ENCODE measurements at places on chromosomes 6 and 20.
A peak's percentile ranks its signal among the peaks of the same experiment; 100 is the strongest.

GRCh38 chr6:30348957-30349356 is 4.0 kb downstream of the RPP21 start:
- no peaks in the 10 kb centered on the region for H3K4me1 ChIP-seq
- H3K36me3 ChIP-seq, result peaks cover 16% of the 10 kb centered on the region
- no peak overlapping the region for H3K4me3 ChIP-seq
- no peak for DNase-seq

DNA sequence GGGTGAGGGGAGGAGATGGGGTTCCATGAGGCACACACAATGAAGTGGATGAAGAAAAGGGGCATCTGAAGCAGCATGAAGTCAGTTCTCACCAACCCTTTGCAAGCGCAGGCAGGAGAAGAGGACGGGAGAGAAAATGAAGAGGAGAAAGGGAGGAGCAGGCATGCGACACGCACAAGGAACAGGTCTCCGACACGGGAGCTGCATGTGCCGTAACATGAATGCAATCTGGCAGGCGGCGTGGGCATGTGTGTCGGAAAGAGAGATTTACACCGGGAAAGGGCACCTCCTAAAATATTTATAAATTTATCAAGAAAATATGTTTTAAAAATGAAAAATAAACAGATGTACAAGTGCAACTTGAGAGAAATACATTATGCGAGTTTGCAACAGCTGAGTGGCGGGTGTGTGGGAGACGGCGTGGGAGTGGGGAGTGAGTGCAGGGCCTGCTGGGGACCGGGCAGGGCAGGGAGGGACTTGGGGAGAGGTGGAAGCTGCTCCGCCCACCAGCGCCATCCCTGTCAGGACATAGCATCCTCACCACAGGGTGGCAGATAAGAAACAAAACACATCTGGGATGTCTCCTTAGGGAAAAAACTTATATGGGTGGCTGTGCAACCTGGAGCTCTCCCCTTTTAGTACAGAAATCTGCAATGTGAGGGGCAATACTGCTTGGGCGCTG is 40.6 kb downstream of the GJA10 start:
- H3K4me3 ChIP-seq, result no peak overlapping the region
- H3K36me3 ChIP-seq, result peaks cover 36% of the 10 kb centered on the region
- no peak overlapping the region for H3K27ac ChIP-seq
- no peaks in the 10 kb centered on the region for H3K4me1 ChIP-seq
- DNase-seq, result peak; percentile 71

GRCh38 chr20:8616792-8617191 is 452.1 kb upstream of the PLCB4 start:
- no peaks in the 10 kb centered on the region for H3K36me3 ChIP-seq
- no peak overlapping the region for H3K4me3 ChIP-seq
- no peaks in the 10 kb centered on the region for H3K4me1 ChIP-seq
- no peak overlapping the region for H3K27ac ChIP-seq

DNA sequence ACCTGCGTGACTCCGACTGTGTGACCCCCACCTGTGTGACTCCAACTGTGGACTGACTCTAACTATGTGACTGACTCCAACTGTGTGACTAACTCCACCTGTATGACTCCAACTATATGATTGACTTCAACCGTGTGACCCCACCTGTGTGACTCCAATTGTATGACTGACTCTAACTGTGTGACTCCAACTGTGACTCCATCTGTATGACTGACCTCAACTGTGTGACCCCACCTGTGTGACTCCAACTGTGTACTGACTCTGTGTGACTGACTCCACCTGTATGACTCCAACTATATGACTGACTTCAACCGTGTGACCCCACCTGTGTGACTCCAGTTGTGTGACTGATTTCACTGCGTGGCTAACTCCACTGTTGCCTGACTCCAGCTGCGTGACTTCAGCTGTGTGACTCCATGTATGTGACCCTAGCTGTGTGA is 38.6 kb downstream of the SYNJ2 start:
- no peak for DNase-seq
- H3K4me1 ChIP-seq, result no peaks in the 10 kb centered on the region
- H3K36me3 ChIP-seq, result peaks cover 16% of the 10 kb centered on the region
- H3K27me3 ChIP-seq, result no peaks in the 10 kb centered on the region

GRCh38 chr6:137224799-137225198 is 5.6 kb upstream of the IFNGR1 start:
- no peaks in the 10 kb centered on the region for H3K4me1 ChIP-seq
- H3K4me3 ChIP-seq, result no peak overlapping the region
- H3K36me3 ChIP-seq, result no peaks in the 10 kb centered on the region
- H3K27ac ChIP-seq, result no peak overlapping the region
- no peaks in the 10 kb centered on the region for H3K27me3 ChIP-seq

Measured in endodermal cell (in vitro differentiated cells).